ENCODE measurements at places on chromosomes 7 and 10.

DNA sequence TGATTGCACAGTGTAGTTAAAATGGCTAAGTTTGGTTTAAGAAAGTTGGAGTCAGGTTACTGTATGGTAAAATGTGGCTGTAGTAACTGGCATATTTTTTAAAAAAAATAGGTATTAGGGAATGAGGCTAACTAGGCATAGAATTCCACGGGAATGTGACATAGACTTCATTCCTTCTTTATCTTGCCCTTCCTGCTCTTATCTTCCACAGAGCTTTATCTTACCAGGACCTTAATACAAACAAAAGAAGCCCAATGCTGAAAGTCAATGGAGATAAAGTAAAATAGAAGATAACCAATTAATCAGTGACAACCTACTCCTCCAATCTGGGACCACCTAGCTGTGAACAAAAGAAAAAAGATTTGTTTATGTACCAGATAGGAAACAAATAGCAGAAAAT is 58.1 kb downstream of the TET1 start:
- no peak for DNase-seq

GRCh38 chr7:123916240-123916724 is 8.8 kb upstream of the SPAM1 start:
- DNase-seq = no peak

GRCh38 chr7:142313528-142313927 is 55.7 kb upstream of the PRSS58 start:
- no peak for DNase-seq

DNA sequence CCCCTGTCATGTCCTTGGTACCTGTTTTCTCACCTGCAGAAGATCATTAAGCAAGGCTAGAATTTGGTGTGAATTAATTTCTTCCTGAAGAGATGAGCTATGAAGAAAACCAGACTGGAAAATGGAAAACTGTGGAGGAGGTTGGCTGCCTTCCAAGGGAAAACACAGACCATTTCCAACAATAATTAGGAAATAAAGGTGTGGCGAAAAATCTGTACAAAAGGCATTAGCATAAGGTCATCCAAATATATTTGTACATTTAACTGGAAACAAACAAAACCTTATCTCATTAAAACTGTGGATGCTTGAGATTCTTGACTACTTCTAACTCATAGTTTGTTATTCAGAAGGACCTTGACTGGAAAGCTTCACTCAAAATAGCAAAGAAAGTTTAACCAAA is 1.7 kb downstream of the STN1 start:
- no peak for DNase-seq

DNA sequence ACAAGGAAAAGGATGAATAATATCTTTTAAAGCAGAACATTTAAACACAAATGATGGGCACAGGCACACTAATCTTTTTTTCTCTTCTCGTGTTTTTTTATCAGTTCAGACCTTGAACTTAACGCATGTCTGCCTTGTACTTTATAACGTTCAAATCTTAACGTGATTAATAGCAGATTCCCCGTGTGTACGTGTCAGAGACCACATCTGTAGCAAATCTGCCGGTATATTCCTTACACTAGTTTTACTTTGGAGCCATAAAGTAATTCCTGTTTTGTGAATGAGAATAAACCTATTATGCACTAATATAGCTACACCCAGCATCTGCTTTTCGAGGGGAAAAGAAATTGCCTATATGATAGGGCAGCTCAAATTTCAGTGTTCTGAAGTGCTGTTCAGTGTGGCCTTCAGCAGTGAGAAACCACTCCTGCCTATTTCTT is 166.0 kb upstream of the TCF7L2 start:
- no peak for DNase-seq

DNA sequence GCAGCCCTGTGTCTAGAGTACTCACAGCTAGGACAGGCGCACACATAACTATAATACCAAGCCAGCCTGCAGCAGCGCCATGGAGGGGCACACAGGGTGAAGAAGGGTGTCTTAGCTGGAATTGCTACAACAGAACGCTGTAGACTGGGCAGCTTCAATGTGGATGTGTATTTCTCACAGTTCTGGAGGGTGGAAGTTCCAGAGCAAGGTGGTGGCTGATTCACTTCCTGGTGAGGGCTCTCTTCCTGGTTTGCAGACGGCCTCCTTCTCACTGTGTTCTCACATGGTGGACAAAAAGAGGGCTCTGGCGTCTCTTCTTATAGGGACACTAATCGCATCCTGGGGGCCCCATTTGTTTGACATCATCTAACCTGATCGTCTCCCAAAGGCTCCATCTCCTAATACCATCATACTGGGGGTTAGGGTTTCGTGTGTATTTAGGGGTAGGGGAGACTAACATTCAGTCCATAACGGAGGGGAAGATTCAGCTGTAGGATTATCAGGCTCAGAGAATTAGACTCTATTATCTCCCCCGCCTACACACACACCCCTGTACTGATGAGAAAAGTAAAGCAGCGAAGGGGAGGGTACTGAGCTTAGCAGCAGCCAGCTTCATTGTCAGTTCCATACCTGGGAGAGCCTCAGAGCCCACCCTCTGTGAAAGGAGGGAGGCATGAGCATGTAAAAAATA is 289.1 kb downstream of the CCDC3 start:
- DNase-seq = no peak

DNA sequence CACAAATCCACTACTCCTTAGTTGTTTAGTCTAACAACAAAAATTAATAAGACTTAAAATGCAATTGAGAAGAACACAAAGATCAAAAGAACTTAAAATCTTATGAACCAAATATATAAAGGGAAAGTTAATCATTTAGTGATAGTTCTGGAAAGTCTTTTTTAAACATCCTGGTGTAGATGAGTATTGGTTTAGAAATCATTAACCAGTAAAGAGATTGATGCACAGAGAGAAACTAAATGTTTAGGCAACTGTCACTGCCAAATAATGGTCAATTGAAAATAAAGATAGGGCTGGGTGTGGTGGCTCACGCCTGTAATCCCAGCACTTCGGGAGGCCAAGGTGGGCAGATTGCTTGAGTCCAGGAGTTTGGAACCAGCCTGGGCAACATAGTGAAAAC is 44.9 kb downstream of the SP8 start:
- no peak for DNase-seq

DNA sequence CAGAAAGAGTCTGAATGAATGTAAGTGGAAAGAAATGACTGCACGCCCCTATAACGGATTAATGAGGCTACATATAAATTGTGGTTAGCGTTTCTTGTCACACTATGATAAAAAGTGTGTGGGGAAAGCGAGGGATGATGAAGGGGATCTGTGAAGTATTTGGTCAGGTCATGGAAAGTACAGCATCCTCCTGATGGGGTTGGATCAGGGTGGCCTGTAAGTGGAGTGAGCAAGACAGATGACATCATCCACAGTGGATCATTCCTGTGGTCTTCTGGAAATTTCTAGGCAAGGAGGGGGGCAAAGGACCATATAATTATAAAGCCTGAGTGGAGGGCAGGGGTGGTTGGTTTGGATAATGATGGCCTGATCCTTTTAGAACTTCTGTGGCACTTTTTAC is 606.0 kb downstream of the INHBA start:
- DNase-seq = no peak

DNA sequence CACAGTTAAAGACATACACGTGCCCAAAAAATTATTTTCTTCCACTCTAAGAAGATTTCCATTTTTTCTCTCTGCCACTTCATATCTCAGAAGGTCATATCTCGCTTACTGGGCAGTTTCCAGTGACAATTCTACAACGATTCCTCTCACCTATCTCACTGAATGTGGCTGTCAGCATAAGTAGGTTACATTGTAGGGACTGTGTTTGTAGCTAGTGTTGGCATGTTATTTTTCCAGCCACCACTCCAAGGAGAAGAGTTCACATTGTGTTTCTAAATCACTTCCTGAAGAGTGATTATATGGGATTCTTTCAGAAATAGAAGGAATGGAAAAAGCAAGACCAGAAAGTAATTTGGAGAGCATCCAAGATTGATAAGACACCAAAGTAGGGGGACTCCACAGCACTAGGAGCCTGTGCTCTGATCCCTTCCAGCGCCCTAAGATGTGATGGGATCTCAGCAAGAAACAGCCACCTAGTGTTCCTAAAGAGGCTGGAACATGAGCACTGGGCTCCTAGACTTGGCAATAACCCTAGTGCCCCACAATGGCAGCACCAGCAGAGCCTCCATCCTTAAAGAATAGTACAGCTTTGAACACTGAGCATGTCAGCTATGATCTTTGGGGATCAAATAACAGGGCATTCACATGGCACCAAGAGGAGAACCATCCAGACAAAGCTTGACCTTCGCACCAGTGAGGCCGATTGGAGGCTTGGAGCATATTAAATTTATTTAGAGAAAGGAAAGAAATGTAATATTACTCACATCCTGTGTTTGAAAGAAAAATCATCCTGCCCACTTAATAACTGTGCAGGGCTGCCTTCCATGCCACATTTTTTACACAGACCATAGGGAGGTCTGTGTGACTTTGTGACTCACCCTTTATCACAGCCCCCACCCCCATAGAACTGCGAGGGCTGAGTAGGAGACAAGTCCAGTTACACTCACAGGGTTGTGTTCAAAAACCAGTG is 51.8 kb downstream of the CAV1 start:
- no peak for DNase-seq

GRCh38 chr10:49362596-49363260 is 33.2 kb downstream of the DRGX start:
- no peak for DNase-seq

DNA sequence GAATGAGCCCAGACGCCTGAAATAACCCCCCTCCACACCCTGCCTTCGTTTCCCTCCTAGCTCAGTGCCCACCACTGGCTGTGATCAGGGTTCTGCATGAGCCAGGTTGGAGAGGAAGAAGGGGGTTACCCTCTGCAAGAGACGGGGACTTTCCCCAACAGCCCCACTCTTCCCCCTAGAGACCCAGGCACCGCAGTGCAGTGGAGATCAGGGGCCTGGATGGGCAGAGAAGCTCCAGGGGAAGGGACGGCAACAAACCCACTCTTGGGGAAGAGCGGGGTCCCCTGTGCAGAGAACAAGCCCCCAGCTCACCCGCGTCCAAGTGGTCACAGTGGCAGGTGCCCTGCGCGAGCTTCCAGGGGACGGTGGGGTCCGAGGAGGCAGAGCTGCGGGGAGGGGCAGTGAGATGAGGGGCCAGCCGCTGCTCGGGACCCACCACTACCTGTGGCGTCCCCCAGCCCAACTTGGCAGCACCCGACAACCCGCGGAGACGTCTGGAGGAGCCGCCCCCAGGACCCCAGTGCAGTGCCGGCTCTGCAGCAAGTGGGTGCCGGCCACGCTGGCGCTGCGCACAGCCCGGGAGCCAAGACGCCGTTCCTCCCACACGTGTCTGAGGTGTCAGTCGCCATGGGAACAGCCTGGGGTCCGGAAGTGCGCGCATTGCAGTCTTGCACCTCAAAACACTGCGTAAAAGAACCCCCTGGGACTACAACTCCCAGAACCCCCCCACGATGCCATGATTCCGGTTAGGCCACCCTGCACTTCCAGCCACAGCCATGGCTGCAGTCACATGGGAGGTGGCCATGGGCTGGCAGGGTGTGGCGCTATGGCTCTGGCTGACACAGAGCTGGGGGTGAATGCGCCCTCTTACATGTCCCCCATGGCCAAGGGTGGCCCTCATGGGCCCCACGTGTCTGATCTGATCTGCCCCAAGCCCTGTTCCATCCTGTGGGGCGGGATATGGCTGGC is 45.8 kb upstream of the WIPI2 start:
- peak; percentile 86 for DNase-seq

DNA sequence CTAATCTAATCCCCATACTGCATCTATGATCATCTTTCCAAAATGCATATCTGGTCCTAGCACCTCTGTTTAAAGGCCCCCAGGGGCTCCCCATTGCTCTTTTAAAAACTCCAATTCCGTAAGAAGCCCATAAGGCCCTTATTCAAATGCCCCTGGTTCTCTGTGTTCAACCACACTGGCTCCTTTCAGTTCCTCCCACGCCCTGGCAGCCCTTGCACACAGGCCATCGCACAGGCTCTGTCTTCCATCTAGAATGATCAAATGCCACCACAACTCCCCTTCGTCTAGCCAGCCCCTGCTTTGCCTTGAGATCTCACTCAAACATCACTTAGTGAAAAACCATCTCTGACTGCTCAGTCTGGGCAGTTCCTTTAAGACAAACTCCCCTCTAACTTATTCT is 112.9 kb upstream of the LYZL2 start:
- no peak for DNase-seq

DNA sequence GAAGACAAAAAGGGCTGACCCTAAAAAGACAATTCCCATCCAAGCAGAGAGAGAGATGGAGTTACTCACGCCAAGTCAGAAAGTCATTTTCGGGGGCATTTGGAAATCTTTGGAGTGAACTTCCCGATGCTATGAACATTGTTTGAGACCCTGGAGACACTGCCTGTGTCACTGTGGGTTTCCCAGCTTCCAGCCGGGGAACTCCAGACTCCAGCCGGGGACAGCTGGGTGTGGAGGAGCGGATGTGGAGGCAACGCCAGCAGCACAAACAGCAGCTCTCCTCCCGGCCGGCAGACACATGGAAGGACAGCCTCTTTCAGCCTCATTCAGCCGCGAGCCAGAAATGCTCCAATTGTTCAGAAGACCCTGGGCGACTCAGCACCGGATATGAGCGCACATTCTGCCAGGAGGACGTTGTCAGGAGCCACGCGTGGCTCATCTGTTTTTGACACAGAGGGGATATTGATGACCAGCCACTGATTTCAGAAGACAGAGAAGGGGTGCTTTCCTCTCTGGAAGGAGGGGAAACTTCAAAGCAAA is 97.6 kb downstream of the PRPF18 start:
- no peak for DNase-seq

GRCh38 chr7:143452495-143452894 is 9.2 kb downstream of the TAS2R60 start:
- no peak for DNase-seq

DNA sequence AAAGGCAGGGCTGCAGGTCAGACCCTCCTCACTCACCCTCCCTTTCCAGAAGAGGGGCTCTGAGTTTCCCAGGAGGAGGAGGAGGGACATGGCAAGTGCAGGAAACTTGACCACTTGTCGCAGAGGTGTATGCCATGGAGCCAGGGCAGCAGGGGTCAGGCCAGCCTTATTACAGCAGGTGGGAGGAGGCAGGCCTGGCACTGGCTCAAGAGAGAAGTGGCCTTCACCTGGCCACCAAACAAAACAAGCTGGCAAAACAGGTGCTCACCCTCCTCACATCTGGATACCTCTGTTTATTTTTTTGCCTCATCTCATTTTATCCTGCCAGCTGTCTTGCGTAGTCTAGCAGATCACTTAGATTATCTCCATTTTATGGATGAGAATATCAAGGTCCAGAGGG is 12.5 kb downstream of the COL13A1 start:
- DNase-seq = no peak

DNA sequence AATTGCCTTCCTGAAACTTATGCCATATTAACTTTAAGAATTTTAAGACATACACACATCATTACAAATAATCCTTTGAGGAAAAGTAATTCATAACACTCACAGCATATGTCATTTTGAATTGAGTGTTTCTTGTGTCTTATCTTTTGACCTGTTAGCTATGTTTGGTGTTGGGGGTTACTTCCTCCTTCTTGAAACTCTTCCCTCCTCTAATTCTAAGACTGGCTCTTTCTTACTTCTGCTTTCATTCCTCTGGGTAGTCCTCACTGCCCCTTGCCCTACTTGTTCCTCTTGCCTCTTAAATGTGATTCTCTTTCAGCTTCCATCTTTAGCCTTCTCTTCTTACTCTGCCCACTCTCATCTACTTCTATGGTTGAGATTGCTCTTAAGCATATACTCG is 28.3 kb upstream of the PIP4K2A start:
- DNase-seq = no peak
